ENCODE measurements at places on chromosomes 16 and 17.

- no peak for DNase-seq
Measured at GRCh38 chr17:77877646-77878355, 80.7 kb upstream of the TNRC6C start.

- peak; percentile 35 for DNase-seq
Measured at GRCh38 chr17:70099884-70100283, 24.9 kb downstream of the KCNJ16 start.

- peak; percentile 29 for DNase-seq
Measured at GRCh38 chr17:30316736-30317135, 17.1 kb downstream of the TMIGD1 start.

- DNase-seq, result no peak
Measured at GRCh38 chr17:71409712-71410111, 711.1 kb upstream of the SOX9 start.

- no peak for DNase-seq
Measured at GRCh38 chr17:80716986-80717719, 172.5 kb downstream of the RPTOR start.

DNA sequence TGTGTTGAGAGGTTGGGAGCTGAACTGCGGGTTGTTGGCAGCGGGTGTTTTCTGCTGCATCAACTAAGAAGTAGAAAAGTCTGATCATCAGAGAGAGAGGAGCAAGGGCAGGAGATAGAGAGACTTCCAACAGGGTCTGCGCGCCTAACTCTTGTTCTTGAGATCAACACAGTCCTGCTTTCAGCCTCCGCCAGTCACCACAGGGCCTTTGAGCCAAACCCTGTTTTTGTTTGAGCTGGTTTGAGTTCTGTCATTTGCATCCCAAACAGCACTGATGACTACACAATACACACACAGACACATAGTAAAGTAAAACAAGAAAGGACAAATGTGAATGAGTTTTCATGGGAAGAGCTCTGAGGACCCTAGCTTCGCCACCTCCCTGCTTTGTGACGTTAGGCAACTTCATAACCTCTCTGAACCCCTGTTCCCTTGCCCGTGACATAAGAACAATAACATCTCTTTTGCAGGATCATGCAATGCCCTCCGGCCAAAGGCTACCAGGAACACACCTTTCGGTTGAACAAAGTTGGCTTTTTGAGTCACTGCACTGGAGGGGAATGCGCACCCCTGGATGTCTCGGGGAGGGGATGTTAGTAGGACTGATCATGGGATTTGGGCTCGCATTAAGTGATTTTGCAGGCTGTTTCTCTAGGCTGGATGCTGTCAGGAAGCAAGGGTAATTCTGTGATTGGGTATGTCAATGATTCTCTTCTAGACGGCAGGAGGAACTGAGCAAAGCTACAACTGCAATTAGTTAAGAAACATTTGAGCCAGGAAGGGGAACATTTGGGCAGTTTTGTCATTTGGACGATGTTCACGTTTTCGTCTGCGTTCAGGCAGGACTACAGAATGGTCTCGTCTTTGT, 92.3 kb downstream of the C16orf78 start:
- no peak for DNase-seq

GRCh38 chr16:88633684-88634140, 4.7 kb upstream of the IL17C start:
- DNase-seq, result peak; percentile 64

DNA sequence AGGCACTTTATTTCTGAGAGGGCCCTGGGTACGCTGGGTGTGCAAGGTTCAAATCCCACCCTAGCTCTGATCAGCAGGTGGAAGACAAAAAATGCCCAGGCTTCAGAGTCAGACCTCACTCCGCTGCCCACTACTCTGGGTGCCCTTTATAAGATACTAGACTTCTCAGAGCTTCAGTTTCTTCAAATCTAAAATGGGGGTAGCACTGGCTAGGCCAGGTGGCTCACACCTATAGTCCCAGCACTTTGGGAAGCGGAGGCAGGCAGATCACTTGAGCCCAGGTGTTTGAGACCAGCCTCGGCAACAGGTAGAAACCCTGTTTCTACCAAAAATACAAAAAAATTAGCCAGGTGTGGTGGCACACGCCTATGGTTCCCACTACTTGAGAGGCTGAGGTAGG, 1.7 kb downstream of the USB1 start:
- DNase-seq, result no peak

DNA sequence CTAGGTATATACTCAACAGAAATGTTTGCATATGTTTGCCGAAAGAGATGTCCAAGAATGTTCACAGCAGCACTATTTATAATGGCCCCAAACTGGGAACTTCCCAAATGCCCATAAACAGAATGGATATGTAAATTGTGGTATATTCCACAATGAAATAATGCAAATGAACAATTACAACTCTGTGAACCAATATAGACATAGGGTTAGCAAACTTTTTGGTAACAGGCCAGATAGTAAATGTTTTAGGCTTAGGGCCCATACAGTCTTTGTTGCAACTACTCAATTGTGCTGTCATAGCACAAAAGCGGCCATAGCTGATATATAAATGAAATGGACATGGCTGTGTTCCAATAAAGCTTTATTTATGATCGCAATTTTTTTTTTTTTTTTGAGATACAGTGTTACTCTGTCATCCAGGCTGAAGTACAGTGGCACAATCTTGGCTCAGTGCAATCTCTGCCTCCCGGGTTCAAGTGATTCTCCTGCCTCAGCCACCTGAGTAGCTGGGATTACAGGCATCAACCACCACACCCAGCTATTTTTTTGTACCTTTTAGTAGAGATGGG, 16.5 kb downstream of the XYLT1 start:
- DNase-seq, result no peak

DNA sequence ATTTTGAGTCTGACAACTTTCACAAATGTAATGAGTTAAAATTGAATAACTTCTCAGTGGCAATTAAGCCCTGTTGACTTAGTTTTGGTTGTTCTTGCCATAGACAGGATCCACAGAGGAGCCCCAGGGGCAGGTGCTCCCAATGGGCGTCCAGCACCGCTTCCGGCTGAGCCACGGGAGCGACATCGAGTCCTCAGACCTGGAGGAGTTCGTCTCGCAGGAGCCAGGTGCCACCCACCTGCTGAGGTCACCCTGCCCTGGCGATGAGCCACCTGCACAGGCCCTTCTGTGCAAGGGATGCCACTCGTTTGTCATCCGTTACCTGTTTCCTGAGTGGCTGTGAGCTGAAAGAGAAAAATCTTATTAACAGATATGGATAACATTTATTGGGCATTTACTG, 10.7 kb downstream of the CCDC40 start:
- DNase-seq, result no peak

DNA sequence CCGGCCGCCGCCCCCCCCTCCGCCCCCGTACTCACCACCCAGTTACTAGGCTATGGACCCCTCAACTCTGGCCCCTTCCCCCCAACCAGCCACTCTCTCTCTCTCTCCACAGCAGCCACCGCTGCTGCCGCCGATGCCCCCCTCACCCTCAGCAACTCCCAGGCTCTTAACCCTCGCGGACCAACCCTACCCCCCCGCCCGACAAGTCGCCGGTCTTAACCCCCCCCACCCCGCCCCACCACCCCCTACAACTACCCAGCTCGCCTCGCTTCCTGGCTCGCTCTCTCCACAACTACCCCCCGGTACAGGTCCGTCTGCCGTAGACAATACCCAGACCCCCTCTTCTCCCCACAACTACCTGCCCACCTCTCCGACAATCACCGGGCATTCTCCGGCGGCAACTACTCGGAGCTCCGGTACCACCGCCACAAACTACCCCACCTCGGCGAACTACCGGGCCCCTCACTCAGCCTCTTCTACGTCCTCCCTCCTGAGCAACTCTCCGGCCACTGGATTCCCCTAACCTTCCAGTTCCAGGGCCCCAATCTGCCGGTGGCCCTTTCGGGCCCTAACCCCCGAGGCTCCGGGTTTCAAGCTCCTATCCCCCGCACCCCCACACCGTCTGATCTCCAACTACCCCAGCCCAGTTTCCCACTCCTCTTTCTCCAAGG, 702 bp downstream of the PHF23 start:
- DNase-seq, result peak; percentile 73

DNA sequence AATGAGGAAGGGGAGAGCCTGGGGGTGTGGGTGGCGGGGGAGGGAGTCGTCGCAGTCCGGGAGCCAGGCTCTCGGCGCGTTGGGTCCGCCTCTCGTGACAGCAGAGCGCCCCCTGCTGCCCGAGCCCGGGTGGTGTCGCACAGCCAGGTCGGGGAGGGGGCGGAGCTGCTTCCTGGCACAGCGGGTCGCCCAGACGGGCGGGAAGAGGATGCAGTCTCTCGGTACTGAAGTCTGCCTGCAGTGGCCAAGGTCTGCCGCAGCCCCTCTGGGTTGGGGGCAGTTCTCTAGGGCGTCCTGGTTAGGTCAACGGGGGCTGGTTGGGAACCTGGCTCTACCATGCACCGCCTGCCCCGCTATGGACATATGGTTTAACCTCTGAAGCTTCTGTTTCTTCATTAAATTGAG, 38.2 kb upstream of the CCDC182 start:
- peak; percentile 79 for DNase-seq

DNA sequence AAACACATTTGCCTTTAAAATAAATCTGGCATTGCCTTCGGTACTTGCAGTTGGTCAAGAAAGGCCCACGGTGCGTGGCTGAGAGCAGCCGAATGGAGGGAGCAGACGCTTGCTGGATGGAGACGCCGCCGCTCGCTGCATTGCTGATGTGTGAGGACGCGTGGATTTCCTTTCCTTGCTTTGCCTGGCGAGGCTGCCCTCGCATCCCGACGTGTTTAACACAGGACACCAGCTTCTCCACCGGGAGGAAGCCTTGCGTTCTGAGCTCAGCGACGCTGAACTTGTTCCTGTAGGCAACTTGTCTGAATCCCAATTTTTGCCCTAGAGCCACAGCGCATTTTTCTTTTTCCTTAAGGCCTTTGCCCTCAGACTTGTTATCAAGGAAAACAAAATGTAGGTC, 45.8 kb downstream of the COX4I1 start:
- no peak for DNase-seq

DNA sequence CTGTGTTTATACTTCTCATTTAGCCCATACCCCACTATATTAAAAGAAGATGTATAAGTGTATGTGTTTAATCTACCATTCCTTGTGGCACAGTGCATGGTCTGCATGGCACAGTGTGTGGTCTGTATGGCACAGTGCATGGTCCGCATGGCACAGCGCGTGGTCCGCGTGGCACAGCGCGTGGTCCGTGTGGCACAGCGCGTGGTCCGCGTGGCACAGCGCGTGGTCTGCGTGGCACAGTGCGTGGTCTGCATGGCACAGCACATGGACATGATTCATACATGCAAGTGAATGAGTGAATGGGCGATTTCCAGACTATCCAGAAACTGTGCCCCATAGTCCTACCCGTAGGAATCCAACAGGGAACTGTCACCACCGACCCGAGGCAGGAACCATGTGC, 632.6 kb downstream of the MAF start:
- no peak for DNase-seq

GRCh38 chr16:24116989-24117388, 139.1 kb upstream of the CACNG3 start:
- peak; percentile 38 for DNase-seq

- no peak for DNase-seq
Measured at GRCh38 chr17:17077861-17078732, 35.8 kb downstream of the MPRIP start.

GRCh38 chr17:62919388-62919787, 46.6 kb upstream of the TANC2 start:
- peak; percentile 12 for DNase-seq

DNA sequence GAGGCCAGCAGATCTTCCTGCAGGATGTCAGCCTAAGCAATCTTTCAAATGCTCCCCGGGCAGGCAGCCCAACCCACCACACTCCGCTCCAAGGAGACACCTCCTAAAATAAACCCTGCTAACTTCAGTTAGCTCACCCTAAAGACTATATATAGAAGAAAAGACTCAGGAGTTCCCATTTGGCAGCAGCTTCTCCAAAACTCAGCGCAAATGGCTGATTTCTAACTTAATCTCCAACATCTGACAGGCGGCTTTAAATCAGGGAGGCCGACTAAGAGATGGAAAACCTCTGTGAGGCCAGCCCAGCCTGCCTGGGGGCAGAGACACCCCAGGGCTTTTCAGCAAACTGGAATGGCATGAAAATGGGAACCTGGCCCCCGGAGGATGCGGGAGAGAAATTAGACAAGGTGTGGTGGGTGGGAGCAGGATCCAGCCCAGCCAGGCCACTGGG, 91.6 kb downstream of the XYLT1 start:
- DNase-seq, result no peak

DNA sequence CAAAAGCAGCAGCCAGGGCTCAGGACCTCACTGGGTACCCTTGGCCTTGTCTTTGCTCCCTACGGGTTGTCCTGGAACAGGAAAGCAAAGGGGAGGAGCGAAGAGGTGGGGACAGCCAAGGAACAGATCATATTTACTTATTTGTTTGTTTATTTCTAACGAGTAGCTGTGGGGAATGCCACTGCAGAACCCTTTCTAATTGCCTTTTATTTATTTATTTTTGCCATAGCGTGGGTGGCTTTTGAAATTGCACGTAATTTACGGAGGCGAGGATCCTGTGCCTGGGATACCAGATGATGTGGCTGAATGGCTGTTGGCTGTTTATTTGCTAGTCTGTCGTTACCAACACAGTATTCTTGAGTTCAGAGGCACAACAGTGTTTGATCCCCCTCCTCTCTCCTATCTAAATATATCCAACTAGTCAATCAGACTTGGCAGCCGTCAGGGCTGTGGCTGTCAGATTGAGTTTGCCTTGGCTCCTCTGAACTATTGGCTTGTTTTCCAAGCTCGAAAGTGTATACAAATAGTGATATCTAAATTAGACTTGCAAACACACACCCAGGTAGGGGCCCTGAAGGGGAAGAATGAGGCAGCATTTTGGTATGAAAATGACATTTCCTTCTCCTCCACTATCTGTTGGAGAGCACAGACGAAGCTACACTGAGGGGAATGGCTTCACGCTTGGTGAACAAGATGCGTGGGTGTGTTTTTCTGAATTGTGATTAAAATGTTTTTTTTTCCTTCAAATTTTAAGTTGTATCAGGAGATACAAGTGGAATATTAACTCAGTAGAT, 110.4 kb downstream of the MSI2 start:
- peak; percentile 26 for DNase-seq

DNA sequence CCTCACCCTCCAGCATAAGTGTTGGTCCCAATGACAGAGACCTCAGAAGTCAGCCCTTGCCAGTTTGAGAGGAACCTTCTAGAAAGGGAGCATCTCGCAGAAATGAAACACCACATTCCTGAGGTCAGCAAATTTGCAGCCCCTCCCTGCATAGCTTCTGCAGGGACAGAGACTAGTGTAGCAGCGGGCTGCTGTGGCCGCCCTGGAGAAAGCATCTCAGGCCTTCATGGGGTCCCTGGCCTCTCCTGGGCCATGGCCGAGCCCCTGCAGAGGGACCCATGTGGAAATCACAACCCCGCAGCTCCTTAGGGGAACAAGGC, 11.4 kb downstream of the HS3ST6 start:
- no peak for DNase-seq

- no peak for DNase-seq
Measured at GRCh38 chr16:82949016-82949415, 322.2 kb downstream of the CDH13 start.

Data from hematopoietic multipotent progenitor cell treated with erythropoietin and hydrocortisone succinate and interleukin-3 and kit ligand, for 6 days (in vitro differentiated cells).